Esophagus squamous epithelium (tissue), 5 donors: ENCODE measurements at places on chromosomes 3 and 15.

- no peak for DNase-seq
Measured at GRCh38 chr3:149152420-149152819, 23.0 kb downstream of the HPS3 start.

GRCh38 chr3:144324076-144324475 lies 352.5 kb downstream of the DIPK2A start:
- no peak for DNase-seq

DNA sequence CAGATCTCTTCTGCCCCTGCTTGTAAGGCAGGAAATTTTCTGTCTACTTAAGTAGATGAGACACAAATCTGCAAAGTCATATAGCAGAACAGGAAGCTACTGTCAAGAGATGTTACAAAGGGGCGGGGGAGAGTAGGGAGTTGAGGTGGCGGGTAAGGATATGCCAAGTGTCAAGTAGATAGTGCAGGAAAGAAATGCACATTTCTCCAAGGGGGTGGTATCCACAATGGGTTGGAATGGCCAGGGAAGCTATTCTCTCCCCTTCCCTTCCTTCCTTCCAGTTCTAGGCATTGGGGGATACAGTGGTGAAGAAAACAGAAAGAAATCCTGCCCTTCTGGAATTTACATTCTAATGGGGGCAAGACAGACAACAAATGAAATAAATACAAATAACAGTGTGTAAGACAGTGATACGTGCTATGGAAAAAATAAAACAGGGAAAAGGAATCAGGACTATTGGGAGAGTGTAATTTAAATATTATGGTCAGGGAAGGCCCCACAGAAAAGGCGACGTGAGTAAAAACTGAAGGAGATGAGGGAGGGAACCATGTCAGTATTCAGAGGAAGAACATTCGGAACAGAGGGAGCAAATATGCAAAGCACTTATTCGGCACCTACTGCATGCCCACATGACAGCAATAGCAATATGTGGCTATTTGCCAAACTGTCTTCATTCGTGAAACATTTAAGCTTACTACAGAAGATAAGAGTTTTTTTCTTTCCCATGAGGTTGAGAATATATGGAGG lies 42.8 kb upstream of the RNU6-1 start:
- no peak for DNase-seq

DNA sequence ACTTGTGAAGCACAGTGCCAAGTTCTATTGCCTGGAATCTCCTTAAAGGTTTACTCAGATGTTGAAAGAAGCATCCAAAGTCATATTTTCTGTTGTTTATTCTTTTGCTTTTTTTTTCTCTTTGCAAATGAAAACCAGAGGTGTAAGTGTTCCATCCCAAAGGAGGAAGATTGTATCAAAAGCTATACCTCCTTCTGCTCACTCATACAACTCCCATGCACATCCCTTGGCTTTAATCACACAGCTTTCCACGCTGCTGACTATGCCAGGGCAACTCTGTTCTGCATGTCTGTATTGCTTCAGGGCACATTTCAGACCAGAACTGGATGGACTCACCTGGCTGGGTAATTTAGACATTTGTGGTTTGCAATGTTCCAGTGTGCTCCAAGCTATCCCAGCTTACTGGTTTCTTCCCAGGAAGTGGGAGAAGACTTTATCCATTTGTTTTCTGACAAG lies 399.6 kb upstream of the TBL1XR1 start:
- no peak for DNase-seq

DNA sequence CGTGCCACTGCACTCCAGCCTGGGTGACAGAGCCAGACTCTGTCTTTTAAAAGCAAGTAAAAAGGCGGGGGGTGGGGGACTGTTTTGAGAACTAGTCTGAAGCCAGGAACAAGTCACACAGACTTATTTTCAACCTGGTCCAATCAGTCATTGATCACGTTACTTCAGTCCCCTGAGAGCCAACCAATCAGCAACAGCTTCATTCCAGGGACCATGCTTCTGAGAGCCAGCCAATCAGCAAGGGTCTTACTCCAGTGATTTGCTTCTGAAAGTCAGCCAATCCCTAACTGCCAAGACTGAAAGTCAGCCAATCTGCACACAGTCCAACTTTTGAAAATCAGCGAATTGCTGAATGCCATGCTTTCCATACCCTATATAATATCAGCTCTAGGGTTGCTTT lies 48.6 kb upstream of the C15orf39 start:
- DNase-seq: no peak

GRCh38 chr3:142447301-142447851 lies 461 bp downstream of the XRN1 start:
- no peak for DNase-seq

- no peak for DNase-seq
Measured at GRCh38 chr3:190120269-190121060, at the start of gene P3H2. TSS of gene P3H2 (minus strand) at chr3:190120897. CDS start at chr3:190120731, 166 bp downstream.
